ENCODE measurements at places on chromosomes 4 and X. TPM values are rescaled to one million over a fixed set of nuclear protein-coding genes. Genes with fewer than 3 reads are reported as not detected.

The MGST2 gene
- polyA plus RNA-seq, result 86.6 TPM

The RBMXL3 gene
- polyA plus RNA-seq, result not detected

The SPACA5 gene
- not detected for polyA plus RNA-seq

The PHOX2B gene
- not detected for polyA plus RNA-seq

The IBSP gene
- not detected for polyA plus RNA-seq

The CPEB2 gene
- polyA plus RNA-seq, result 4.2 TPM

The GPC4 gene
- polyA plus RNA-seq, result 2.1 TPM

The DGKQ gene
- polyA plus RNA-seq, result 2.6 TPM

The EDA gene
- 2.1 TPM for polyA plus RNA-seq

The SRPX2 gene
- polyA plus RNA-seq, result 3.4 TPM

The HTR2C gene
- polyA plus RNA-seq, result not detected

The NDST4 gene
- not detected for polyA plus RNA-seq

The CNKSR2 gene
- polyA plus RNA-seq, result 0.27 TPM

The QRFPR gene
- 4.1 TPM for polyA plus RNA-seq

The RBM47 gene
- 0.50 TPM for polyA plus RNA-seq

The SULT1B1 gene
- polyA plus RNA-seq, result 0.15 TPM

The IL3RA gene
- 11.0 TPM for polyA plus RNA-seq

The CTAG1A gene
- polyA plus RNA-seq, result not detected

The ARL9 gene
- not detected for polyA plus RNA-seq

The LRCH2 gene
- polyA plus RNA-seq, result 0.65 TPM

The ART3 gene
- polyA plus RNA-seq, result 139 TPM

The AMMECR1 gene
- polyA plus RNA-seq, result 0.97 TPM

The SPATA4 gene
- 0.27 TPM for polyA plus RNA-seq

The PDZD11 gene
- polyA plus RNA-seq, result 39.1 TPM

The CXCL11 gene
- polyA plus RNA-seq, result not detected

The ADH1A gene
- not detected for polyA plus RNA-seq

The ETDA gene
- polyA plus RNA-seq, result not detected

The GLOD5 gene
- not detected for polyA plus RNA-seq

The NALF2 gene
- 41.6 TPM for polyA plus RNA-seq

The NEXMIF gene
- polyA plus RNA-seq, result under 0.01 TPM

The MAGEA2B gene
- polyA plus RNA-seq, result not detected

The AREG gene
- 1.6 TPM for polyA plus RNA-seq

The GEMIN8 gene
- polyA plus RNA-seq, result 14.3 TPM

The IL2RG gene
- polyA plus RNA-seq, result 2.0 TPM

The NSG1 gene
- polyA plus RNA-seq, result 4.8 TPM

The SPANXB1 gene
- not detected for polyA plus RNA-seq

The JAKMIP1 gene
- 0.01 TPM for polyA plus RNA-seq

The SPACA5B gene
- not detected for polyA plus RNA-seq

The ATP7A gene
- 1.4 TPM for polyA plus RNA-seq

The WWC2 gene
- polyA plus RNA-seq, result 5.4 TPM

The DDX53 gene
- not detected for polyA plus RNA-seq

The MAML3 gene
- polyA plus RNA-seq, result 2.2 TPM

The PHF8 gene
- 7.8 TPM for polyA plus RNA-seq

The PPP4R3C gene
- not detected for polyA plus RNA-seq

The NRK gene
- polyA plus RNA-seq, result 0.53 TPM

The CENPVL2 gene
- polyA plus RNA-seq, result not detected

The SPANXA2 gene
- not detected for polyA plus RNA-seq

The CT83 gene
- polyA plus RNA-seq, result not detected

The HSFX1 gene
- polyA plus RNA-seq, result 0.73 TPM

The PRKG2 gene
- polyA plus RNA-seq, result not detected

The TLR2 gene
- 1.6 TPM for polyA plus RNA-seq

The ZNF141 gene
- polyA plus RNA-seq, result 2.6 TPM

The SERTM2 gene
- polyA plus RNA-seq, result not detected

The CAPN6 gene
- polyA plus RNA-seq, result 0.04 TPM

The RHOXF2B gene
- not detected for polyA plus RNA-seq

The ADH7 gene
- not detected for polyA plus RNA-seq
